ENCODE measurements at places on chromosomes 2 and 18. TPM values are rescaled to one million over a fixed set of nuclear protein-coding genes. Genes with fewer than 3 reads are reported as not detected.

Gene LAMA1
- total RNA-seq, result 0.92 TPM

Gene CGREF1
- total RNA-seq, result 7.0 TPM

Gene TMEM247
- not detected for total RNA-seq

Gene CCDC74B
- total RNA-seq, result 6.8 TPM

Gene CXCR2
- not detected for total RNA-seq

Measured in aortic smooth muscle cell (primary cell).